ENCODE measurements at places on chromosomes 4 and X.

- DNase-seq, result no peak
Measured at GRCh38 chr4:184705692-184706091, 28.2 kb downstream of the CENPU start.

GRCh38 chrX:55841962-55842752 is 124.6 kb downstream of the RRAGB start:
- no peak for DNase-seq

- DNase-seq, result no peak
Measured at GRCh38 chrX:17067534-17067933, 121.1 kb downstream of the REPS2 start.

DNA sequence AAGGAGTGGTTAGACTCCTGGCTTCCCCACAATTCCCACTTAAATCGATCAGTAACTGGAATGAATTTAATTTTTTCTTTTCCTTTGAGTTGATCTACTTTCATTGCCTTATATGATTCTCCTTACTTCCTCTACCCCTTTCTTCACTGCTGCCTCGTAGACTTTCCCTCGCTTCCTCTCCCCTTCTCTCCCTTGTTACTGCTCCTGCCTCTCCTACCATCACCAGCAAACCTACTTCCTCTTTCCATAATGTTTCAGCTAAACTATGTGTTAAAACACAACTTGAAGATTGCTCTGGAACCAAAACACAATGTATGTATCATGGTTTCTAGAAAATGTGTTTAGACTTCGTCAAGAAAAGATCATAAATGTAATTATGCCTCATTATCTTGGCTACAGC is 132.0 kb upstream of the TET2 start:
- no peak for DNase-seq

DNA sequence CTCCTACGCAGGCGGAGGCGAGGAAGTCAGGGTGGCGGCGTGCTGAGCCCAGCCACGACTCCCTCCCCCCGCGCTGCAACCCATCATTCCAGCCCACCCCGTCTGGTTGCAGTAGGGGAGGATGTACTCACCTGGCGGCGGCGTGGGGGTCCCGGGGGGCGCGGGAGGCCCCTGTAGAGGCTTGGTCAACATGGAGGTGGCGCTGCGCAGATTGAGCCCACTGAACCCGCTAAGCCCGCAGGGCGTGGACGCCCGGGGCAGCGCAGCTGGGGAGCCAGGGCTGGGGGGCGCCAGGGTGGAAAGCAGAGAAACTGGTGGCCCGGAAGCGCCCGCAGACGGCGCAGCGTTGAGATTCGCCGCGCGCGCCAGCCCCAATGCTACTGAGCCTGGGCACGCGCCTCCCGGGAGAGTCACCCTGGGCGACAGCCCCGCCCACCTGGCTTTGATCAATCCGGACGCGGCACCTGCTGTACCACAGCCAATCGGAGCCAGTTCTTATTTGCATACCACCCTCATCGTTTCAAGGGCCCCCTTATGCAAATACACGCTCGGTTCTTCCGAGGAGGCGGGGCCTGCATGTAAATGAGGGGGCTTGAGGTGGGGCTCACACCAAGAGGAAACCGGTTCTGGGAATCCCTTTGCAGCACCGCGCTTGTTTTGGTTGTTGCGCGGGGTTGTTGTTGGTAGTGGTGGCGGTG is at the start of gene PIM2:
PIM2 (minus strand) TSS at position 382 of the 698 bp plus-strand sequence; CDS start at position 192, 190 bp downstream.
- DNase-seq, result peak; percentile 72

GRCh38 chr4:113186913-113187312 is 137.5 kb downstream of the ANK2 start:
- DNase-seq, result no peak

DNA sequence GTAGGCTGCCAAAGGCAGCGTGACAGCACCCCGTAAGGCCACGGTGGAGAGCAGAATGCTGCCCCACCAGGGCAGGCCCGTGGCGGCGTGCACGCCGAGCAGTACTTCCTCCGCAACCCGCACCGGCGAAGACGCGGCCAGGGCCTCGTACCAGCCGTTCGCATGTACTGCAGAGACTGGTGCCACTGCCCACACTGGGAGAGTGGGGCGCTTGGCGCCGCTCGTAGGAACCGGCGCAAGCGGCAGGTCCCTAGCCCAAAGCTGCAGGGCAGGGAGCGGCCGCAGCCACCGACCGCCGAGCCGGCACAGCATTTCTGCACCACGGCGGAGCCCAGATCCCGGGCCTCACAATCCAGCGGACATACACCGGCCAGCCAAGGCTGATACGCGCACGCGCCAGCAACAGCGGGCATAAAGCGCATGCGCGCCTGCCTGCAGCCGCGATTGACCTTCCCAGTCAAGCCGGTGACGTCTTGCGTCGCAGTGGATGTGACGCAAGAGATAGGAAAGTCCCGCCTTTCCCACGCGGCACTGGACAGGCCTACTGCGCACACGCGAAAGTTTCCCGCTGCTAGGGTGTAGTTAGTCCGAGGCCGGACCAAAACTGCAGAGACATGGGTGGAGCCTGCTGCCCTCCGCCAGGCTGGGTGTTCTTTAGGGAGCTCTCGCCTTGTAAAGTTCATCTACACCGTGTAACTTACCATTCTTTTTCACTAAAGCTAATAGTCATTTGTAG is at the start of gene COX18:
COX18 (minus strand) TSS at position 379 of the 736 bp plus-strand sequence; CDS start at position 312, 67 bp downstream.
- peak; percentile 88 for DNase-seq

DNA sequence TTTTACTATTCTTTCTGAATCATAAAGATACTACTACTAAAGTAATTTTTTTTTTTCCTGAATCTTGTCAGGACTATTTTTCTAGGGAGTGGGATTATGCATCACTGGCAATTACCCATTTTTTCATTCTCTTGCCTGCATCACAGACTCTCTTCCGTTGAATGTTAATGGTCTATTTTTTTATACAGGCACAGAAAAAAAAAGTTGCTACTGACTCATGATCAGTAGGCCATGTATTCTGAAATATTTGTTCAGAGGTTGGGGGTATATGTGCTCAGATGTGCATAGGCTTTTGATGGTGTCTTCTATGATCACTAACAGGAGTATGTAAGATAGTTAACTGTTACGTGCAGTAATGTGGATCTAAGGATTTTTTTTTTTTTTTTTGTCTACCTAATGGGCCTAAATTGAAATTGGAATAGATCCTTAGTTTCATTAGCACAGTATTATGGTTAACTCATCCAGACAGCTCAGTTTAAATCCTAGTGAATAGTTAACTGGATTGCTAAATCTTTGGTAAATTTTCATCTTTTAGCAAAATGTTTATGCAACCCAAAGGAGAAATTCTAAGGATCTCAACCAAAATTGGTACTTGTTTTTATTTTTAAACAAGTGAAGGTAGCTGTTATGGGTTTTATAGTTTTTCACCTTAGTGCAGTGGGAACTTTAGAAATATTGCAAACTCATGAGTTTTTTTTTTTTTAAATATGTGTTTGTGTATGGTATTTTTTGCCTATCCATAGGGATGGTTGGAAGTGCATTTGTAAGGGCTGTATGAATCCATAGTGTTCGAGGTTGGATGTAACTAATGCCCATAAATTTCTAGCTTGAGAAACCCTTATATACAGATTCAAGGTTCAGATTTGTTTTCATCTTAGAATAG is 12.1 kb downstream of the BMP2K start:
- no peak for DNase-seq

- DNase-seq, result no peak
Measured at GRCh38 chr4:129176864-129177263, 80.9 kb downstream of the C4orf33 start.

- no peak for DNase-seq
Measured at GRCh38 chr4:85708468-85708867, 233.5 kb downstream of the ARHGAP24 start.

- DNase-seq, result no peak
Measured at GRCh38 chrX:47215291-47215900, 3.1 kb upstream of the CDK16 start.

GRCh38 chr4:37976991-37977470 is 16.8 kb downstream of the PTTG2 start:
- peak; percentile 34 for DNase-seq

GRCh38 chrX:68433155-68433980 is at the start of gene OPHN1:
TSS of gene OPHN1 (minus strand) at chrX:68433495. CDS start at chrX:68433020, 475 bp downstream.
- DNase-seq, result no peak

- no peak for DNase-seq
Measured at GRCh38 chr4:173505924-173506518, 24.0 kb downstream of the HAND2 start.

DNA sequence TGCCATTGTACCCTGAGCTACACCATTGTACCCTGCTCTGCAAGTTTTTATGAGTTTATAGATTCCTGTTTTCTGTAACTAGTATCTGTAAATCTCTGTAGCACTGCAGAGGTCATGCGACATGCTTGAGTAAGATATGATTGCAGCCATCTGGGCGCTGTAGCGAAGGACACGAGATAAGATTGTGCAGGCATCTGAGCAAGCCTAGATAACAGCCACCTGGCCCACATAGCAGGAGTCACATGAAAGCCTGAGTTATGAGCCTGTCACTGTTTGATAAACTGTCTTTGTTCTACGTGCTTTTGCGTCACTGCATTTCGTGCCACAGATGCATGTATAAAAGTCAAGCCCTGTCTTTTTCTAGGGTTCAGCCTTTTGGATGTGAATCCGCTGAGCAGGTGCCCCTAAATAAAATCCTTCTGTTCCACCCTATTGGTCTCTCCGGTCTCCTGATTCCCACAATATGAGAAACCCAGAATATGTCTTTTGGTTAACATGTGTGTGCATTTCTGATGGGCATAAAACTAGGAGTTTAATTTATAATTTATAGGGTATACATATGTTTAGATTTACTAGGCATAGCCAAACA is 327.6 kb upstream of the MAOA start:
- DNase-seq, result no peak

- DNase-seq, result no peak
Measured at GRCh38 chr4:90403781-90404180, 276.6 kb downstream of the CCSER1 start.

- DNase-seq, result no peak
Measured at GRCh38 chrX:110001740-110002299, 1.1 kb upstream of the TMEM164 start.

DNA sequence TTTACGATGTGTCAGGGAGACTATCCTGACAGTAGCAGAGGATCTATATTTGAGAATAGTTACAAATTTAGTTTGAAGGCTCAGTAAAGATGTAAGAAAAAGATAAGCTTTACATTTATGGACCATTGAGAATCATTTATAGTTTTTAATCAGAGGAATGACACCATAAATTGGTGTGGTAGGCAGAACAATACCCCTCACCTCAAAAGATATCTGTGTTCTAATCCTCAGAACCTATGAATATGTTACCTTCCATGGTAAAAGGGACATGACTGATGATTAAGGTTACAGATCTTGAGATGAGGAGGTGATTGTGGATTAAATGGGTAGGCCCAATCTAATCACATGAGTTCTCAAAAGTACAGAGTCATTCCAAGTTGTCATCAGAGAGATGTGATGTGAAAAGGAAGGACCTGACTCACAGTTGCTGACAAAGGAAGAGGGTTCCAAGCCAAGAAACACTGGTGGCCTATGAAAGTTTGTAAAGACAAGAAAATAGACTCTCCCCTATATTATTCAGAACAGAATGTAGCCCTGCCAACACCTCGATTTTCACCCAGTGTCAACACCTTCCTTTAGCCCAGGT is 27.0 kb downstream of the EREG start:
- no peak for DNase-seq

DNA sequence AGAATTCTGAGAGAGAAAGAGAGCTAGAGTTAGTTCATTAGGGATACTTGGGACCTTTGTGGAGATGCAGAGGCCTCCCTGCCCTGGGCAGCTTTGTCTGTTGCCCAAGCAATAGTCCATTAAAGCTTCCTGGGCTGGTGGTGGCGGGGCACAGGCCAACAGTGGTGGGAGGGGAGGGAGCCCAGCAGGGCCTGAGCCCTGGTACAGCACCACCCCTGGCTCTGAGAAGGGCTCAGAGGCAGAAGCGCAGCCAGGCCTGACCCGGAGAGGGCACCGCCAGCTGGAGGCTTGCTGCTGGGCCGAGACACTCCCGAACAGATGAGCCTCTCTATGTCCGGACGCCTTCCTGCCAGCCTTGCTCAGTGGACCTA is 65.3 kb downstream of the EFNB1 start:
- DNase-seq, result no peak

- no peak for DNase-seq
Measured at GRCh38 chrX:15098505-15098904, 171.4 kb downstream of the ASB9 start.

DNA sequence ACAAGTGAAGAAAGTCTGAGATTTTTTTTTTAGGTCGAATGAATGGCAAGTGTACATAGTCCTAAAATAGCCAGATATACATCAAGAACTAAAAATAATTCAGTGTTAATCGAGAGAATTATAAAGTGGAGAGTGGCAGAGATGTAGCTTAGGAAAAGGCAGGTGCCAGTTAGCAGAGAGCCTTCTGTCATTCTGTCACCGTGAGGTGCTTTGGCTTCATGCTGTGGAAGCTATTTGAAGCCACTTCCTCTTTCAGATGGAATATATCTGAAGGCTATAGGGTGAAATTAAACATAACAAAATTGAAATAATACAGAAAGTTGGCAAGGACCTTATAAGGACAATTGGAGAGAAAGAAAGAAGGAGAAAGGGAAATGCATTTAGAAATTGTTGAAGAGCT is 756.3 kb downstream of the CCSER1 start:
- DNase-seq, result no peak

GRCh38 chr4:86594559-86595425 is 677 bp downstream of the PTPN13 start:
- DNase-seq, result no peak

- DNase-seq, result no peak
Measured at GRCh38 chr4:41725254-41725653, 23.3 kb downstream of the PHOX2B start.

DNA sequence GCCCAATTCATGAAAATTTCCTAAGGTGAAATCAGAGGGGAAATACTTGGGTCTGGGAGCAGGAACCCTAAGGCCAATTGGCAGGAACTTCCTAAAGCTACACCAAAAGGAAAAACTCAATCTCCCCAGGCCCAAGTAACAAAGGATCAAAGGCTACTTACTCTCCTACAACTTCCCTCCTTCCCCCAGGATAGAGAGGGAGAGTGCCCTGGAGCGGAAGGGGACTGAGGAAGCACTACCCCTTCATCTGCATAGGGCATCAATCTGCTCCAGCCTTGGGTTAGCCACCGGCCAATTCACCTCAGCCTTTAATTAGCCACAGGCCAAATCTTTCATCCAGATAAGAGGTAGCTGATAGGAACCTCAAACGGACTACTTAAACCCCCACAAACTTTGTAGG is 55.0 kb downstream of the SLC34A2 start:
- no peak for DNase-seq

- no peak for DNase-seq
Measured at GRCh38 chr4:174210354-174210753, 73.1 kb downstream of the FBXO8 start.

DNA sequence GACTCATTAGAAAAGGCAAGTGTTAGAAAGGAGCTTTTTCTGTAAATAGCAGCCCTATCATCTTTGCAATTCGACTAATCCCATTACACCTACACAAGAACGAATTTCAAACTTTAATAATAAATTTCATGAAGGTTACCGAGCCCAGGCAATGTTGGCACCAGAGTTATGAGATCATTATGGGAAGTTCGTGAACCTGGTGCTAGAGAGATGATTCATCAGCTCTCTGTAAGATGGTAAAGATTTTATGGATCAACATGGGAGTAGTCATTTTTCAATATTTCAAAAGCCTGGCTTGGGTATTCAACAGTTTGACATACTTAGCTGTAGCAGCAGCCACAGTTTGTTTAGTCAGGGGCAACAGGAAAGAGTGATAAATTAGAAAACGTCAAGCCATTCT is 35.8 kb downstream of the AMELX start:
- DNase-seq, result no peak

Measured in activated CD8-positive, alpha-beta memory T cell treated with anti-CD3 and anti-CD28 coated beads for 48 hours (primary cell).